ENCODE measurements at places on chromosomes 13 and 19. TPM values are rescaled to one million over a fixed set of nuclear protein-coding genes. Genes with fewer than 3 reads are reported as not detected.

The TBXA2R gene
- total RNA-seq: not detected

The C19orf38 gene
- not detected for total RNA-seq

The SMARCA4 gene
- 74.5 TPM for total RNA-seq

The IGFL2 gene
- not detected for total RNA-seq

The AP2S1 gene
- total RNA-seq: 191 TPM
